Stimulated activated CD8-positive, alpha-beta memory T cell treated with anti-CD3 and anti-CD28 coated beads, Interleukin-15, amount 100 ng/mL, for 24 hours (primary cell): ENCODE measurements at places on chromosomes 2 and 18.

DNA sequence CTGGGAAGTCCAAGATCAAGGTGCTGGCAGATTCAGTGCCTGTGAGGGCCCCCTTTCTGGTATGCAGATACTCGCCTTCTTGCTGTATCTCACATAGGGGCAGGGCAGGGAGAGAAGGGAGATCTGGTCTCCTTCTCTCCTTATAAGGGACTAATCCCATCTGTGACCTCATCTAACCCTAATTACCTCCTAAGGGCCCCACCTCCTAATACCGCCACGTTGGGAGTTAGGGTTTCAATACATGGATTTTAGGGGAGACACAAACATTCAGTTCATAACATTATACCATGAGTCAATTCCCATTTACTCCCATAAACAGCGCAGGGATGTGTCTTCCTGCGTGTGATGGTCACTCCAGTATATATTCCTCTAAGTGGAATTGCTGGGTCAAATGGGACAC lies 73.8 kb upstream of the TXNDC2 start:
- no peak for DNase-seq

GRCh38 chr18:8333961-8334360 lies 275.3 kb upstream of the RAB12 start:
- DNase-seq = no peak

DNA sequence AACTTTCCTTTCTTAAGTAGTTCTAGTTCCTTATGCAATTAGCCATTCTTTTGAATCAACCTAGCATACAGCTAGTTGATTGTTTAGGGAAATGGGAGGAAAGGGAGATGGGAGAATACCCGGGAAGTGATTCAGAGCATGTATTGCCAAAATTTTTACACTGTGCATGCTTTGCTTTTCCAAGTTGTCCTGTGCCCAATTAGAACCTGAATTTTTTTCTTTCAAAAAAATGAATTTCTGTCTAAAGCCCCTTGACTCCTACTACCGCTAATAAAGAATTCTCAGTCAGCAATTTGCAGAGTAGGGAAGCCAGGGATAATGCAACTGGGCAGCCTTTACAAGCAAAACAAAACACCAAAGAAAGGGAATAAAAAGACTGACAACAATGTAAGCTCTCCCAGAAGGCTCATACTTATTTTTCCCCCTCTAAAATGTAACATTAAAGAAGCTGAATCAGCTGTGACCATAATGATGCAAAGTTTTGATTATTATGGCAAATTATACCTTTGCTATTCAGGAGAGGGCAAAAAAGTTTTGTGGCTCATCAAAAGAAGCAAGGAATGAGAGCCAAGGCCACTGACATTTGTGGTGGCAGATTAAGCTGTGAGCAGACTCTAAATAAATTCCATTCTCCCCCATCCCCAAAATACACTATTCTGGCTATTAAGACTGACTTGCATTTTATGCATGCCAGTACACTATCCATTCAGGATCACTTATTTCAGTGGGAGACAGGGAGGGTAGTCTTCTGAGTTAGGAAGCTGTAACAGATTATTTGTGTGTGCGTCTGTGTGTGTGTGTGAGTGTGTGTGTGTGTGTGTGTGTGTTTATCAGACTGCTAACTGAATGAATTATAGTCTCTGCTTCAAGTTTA lies 174.3 kb downstream of the ERBB4 start:
- no peak for DNase-seq

- no peak for DNase-seq
Observed at GRCh38 chr2:105751272-105751671, 6.6 kb downstream of the NCK2 start.

GRCh38 chr2:18520451-18521425 lies 39.7 kb downstream of the RDH14 start:
- peak; percentile 66 for DNase-seq

DNA sequence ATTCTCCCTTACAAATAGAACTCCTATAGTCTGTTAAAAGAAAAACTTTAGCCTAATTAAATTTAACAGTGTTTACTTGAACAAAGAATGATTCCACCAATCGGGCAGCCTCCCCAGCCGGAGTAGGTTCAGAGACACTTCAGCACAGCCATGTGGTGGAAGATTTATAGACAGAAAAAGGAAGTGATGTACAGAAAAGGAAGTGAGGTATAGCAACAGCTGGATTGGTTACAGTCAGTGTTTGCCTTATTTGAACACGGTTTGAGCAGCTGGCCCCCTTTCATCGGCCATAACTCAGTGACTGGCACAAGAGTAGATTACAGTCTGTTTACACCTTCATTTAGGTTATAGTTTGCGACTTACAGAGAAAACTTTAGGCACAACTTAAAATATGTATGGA lies 2.1 kb upstream of the SKA1 start:
- no peak for DNase-seq

- DNase-seq = no peak
Observed at GRCh38 chr2:62787386-62787785, 81.9 kb downstream of the EHBP1 start.

DNA sequence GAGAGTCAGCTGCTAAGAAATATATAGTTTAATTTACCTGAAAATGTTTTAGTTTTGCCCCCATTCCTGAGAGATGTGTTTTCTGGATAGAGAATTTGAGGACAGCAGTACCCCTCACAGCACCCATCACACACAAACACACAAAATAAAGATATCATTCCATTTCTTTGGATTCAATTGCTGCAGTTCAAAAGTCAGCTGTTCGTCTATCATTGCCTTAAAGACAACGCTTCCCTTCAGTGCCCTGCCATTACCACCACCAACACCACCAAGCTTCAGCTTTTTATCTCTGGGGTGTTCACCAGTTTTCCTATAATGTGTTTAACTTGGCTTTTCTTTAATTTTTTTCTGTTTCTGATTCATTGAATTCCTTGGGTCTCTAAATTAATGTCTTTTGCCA lies 49.7 kb downstream of the RDH14 start:
- no peak for DNase-seq

DNA sequence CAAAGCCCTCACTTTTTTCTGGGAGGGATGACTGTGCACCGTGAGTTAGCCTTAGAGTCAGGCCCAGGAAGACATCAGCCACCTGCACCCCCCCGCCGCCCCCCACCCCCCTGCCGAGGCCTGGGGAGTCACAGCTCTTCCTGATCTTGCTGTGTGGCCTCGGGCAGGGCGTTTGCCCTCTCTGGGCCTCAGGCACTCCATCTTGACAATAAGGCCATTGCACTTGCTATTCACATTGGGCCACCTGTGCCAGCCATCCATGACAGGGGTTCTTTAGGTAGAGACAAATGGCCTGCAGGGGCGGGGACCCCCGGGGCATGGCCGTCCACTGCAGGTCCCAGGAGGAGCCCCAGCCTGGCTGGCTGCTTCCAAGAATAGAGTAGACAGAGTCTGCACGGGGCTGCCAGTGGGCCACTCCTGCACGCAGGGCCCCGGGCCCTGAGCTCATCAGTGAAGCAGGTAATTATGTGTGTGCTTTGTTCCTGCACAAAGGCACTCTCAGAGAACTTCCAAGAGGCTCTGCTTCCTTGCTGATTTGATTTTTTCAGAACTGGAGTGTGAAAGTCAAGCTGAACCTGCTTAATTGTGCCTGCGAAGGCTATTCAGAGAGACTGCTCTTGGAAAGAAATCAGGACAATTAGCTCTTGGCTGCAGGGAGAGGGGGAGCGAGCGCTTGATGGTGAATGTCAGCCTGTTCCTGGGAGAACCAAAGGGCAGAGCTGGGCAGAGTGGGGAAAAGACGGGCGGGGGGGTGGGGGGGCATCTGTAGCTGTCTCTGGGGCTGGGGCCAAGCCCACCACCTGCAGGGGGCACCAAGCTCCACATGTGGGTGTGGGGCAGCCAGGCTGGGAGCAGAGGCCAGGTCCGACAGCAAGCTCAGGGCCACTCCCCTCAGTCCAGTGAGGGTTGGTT lies 40.3 kb downstream of the RRM2 start:
- DNase-seq = no peak

- no peak for DNase-seq
Observed at GRCh38 chr2:128371248-128371630, 52.6 kb upstream of the HS6ST1 start.

DNA sequence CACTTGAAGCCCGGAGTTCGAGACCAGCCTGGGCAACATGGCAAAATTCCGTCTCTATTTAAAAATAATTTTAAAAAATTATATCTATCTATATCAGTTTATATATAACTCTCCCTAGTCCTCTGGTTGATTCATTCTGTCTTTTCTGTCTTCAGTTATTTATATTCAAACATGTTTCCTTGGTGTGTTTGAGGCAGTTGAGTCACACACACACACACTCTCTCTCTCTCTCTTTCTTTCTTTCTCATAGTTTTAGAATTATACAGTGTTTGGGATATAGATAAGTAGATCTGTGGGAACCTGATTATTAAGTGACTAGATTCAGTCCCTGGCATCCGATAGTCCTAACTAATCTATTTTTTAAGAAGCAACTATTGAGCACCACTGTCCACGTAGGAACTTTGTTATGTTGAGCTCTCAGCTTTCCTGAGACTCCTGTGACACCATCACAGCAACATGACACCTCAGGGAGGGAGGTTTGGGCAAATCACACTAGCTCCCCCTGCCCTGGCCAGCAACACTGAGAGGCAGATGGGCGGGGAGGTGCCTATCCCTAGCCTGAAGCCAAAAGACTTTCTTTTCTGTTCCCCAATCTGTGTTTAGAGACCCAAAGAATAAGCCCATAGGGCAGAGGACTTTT lies 482.7 kb downstream of the DLGAP1 start:
- DNase-seq = no peak
